H1 (cell line): ENCODE measurements at places on chromosomes 2 and 18. TPM values are rescaled to one million over a fixed set of nuclear protein-coding genes. Genes with fewer than 3 reads are reported as not detected.

- no peak for DNase-seq
These were observed 113.7 kb downstream of the SRBD1 start for GRCh38 chr2:45497355-45497754.

Gene GAL3ST2
- total RNA-seq, result not detected in 2 replicates

Gene POU3F3
- 0.09 and 0.10 TPM in 2 replicates for total RNA-seq

Gene LHCGR
- 0.31 and 0.73 TPM in 2 replicates for total RNA-seq

Gene GPR148
- not detected in 2 replicates for total RNA-seq

Gene PID1
- total RNA-seq, result 2.9 and 3.3 TPM in 2 replicates

DNA sequence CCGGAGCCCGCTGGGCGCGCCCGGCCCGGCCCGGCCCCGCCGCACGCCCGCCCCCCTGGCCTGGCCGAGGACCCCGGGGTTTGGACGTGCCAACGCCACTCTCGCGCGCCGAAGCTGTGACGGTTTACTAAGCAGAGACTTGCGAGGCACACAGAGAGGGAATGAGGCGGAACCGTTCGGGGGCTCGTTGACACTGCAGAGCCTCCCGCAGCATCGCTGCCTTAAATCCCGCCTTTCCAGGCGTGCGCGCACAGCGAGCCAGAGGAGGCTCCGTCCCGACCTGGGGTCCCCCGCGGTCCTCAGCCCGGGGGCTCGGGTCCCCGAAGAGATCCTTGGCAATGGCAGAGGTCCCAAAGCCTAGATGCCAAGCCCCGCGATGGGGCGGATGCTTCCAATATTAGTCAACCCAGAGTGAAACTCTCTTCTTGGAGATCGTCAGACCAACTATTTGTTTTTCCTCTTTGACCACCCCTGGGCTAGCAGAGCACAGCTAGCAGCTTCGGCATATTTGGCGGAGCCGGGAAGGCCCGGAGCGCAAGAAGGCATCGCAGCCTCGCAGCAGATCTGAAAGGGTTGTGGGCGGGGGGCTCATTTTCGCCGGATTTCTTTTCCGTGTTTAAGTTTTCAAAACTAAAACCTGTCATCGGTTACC, at the start of gene ZNF385B:
TSS of gene ZNF385B (minus strand) at position 197 of the 652 bp plus-strand sequence.
- peak; percentile 15 for DNase-seq

DNA sequence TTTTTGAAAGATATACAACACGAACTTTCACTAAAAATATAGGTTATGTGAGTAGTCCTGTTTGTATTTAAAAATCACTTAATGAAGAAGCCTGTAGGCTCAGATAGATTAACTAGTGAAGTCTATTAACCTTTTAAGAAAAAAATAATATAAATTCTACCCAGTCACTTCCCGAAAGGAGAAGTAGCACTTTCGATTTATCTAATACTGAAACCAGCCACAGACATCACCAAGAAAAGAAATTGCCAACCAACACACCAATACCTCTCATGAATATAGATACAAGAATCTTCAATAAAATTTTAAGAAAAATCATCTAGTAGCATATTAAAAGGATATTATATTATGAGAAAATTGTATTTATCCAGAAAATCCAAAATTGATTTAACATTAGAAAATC, 160.5 kb downstream of the GALNT13 start:
- DNase-seq, result no peak

DNA sequence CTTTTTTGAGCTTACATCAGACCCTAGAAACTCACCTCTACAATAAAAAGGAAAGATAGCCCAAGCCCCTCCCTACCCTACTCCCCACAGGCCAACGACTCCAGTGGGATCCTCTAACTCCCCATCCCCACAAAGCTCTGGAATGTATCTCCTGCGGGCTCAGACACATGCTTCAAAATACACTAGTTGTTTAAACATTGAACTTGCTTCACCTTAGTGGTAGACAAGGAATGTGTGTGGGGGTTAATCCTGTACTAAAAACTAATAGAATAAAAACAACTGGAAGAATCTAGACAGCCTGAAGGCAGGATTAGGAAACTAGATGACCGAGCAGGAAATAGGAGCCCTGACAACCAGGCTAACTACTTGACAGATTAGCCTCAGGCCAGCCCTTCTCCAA, 211.5 kb downstream of the SUCLG1 start:
- no peak for DNase-seq

DNA sequence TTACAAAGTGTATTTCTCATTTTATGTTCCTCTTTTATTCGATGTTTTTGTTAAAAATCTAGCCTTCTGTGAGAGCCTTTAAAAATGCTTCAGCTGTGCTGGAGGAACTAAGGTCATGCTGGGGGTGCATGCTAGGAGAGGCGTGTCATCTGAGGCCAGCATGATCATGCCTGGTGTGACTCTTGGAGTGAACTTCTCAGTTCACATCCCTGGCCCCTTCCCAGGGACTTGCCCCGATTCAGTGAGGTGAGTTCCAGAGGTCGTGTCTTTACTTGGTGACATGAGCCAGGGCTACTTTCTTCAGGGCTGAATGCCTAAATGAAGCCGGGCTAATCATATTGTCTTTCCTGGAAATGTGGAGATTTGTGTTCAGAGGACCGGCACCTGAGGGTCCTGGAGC, 264.9 kb downstream of the MREG start:
- DNase-seq, result no peak

GRCh38 chr2:126824663-126825062, 74.0 kb upstream of the TEX51 start:
- no peak for DNase-seq

GRCh38 chr18:12744103-12744502, 41.3 kb downstream of the PSMG2 start:
- no peak for DNase-seq

GRCh38 chr2:122831649-122832048, 1076.2 kb downstream of the TSN start:
- no peak for DNase-seq
